ENCODE measurements at places on chromosomes 13 and 19.

- peak; percentile 68 for DNase-seq
Measured at GRCh38 chr13:98445340-98446233, 131.3 kb downstream of the STK24 start.

DNA sequence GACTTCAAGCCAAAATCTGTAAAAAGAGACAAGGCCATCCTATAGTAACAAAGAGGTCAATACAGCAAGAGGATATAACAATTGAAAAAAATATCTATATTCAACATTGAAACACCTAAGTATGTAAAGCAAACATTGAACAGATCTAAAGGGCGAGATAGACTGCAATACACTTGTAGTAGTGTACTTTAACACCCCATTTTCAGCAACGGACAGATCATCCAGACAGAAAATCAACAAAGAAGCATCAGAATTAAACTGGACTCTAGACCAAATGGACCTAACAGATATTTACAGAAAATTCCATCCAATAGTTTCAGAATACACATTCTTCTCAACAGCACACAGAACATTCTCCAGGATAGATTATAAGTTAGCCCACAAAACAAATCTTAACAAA is 28.7 kb upstream of the SIAH3 start:
- no peak for DNase-seq

- DNase-seq, result no peak
Measured at GRCh38 chr13:97369261-97369893, 64.6 kb upstream of the RAP2A start.

- no peak for DNase-seq
Measured at GRCh38 chr13:46086985-46087384, 17.8 kb downstream of the CPB2 start.

All from CD4-positive, alpha-beta T cell treated with Interleukin-15 for 1 hour (primary cell).